ENCODE measurements at places on chromosomes 6 and 20.

GRCh38 chr6:84282550-84282949, 55.1 kb upstream of the CEP162 start:
- peak; percentile 37 for DNase-seq

GRCh38 chr6:164628302-164628931, 681.0 kb downstream of the C6orf118 start:
- DNase-seq = no peak

- DNase-seq = peak; percentile 7
These were observed 622.2 kb upstream of the MANEA start for GRCh38 chr6:94955156-94955555.

GRCh38 chr6:14456941-14457340, 339.4 kb downstream of the CD83 start:
- no peak for DNase-seq

GRCh38 chr20:61430228-61430624, 178.2 kb downstream of the CDH4 start:
- no peak for DNase-seq

GRCh38 chr6:150150821-150151646, 8.2 kb downstream of the PPP1R14C start:
- DNase-seq = no peak

DNA sequence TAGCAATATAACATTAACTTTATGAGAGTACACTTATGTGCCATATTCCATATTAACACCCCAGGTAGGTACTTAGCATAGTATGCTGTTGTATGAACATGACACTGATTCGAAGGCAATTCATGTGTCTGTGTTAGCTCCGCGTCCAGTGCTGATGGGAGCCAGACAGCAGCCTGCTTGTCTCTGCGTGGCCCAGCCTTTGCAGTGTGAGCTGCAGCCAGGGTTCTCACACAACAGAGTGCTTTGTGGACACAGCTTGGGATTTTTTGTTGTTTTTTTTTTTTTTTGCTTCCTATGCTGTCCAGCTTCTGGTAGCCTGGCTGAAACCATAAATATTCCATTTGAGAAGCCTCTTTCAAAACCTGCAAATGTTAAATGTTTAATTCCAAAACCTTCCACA, 350.9 kb downstream of the SMOC2 start:
- DNase-seq = no peak

GRCh38 chr6:26318459-26319404, 46.3 kb upstream of the BTN3A2 start:
- DNase-seq = no peak

GRCh38 chr6:163965426-163966348, 551.2 kb downstream of the QKI start:
- DNase-seq = no peak

DNA sequence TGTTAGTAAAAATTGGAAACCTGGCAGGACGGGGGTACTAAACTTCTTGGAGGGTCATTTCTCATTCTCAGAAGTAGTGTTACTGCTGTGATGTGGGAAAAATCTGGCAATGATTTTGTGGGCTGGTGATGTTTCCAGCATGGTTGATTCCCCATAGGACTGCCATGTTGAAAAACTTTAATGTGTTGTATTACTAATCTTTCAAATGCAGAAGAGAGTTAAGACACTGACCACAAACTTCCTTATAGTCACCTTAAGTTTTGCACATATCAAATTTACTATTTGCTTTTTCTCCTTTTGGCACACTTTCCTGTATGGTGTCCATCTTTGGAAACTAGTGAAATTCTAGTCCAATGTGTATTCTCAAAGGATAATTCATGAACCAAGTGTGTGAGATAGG, 236.2 kb upstream of the TAB2 start:
- DNase-seq = no peak

DNA sequence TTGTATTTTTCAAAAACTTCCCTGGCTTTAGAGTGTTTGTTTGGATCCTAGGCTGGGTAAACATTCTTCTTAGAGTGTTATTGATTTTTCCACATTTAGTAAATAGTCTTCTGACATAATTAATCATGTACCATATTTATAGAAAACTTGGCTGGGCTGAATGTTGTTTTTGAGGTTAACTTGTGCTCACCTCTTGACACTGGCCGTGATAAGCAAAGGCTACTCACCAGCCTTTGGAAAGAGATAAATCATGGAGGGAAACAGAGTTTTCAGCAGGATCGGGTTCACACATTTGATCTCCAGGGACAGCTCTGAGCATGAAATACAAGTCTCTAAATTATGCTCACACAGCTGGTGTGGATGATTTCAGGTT, 6.2 kb upstream of the CD93 start:
- DNase-seq = peak; percentile 52

- DNase-seq = peak; percentile 31
These were observed 9.0 kb upstream of the AFDN start for GRCh38 chr6:167817729-167818128.

- no peak for DNase-seq
These were observed 580.7 kb downstream of the KIF16B start for GRCh38 chr20:15992564-15992963.

GRCh38 chr6:33787346-33787953, 1.5 kb downstream of the LEMD2 start:
- no peak for DNase-seq

DNA sequence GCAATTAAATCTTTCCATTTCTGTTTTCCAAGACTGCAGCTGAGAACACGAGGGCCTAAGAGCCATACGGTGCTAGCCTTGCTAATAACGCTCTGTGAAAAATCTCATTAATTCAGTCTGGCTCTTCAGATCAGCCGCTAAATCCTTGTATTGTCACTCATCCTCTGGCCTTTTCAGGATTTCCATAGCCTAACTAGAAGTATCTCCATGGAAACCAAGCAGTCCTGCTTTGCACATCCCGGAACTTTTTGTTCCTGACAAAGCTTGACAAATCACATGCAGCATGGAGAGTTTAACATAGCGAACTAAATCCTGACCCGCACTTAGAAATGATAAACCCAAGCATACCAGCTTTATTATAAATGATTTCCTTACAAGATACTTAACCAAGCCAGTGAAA, 383.7 kb downstream of the CD83 start:
- DNase-seq = no peak

GRCh38 chr6:77633471-77633870, 19.4 kb upstream of the MEI4 start:
- no peak for DNase-seq

GRCh38 chr6:118746145-118746824, 94.9 kb upstream of the CEP85L start:
- no peak for DNase-seq

DNA sequence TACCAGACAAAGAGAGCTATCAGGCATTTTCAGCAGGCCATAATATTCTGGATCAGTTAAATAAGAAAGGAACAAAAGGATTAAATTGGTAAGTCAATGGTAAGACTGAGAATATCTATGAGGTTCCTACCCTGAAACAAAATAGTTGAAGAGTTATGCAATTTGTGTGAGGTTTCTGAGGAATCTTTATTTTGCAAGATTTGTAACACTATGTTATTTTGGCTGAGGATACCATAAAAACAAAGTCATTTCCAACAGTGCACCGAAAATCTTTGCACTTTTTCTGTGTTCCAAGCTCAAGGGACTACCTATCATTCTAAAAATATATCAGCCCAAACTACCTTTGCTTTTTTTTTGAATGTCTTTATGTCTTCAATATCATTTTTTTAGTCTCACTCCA, 383.3 kb upstream of the CITED2 start:
- no peak for DNase-seq

GRCh38 chr20:2289475-2289874, 6.3 kb upstream of the TGM3 start:
- peak; percentile 43 for DNase-seq

- DNase-seq = peak; percentile 32
These were observed 11.0 kb downstream of the SLC29A1 start for GRCh38 chr6:44234101-44235025.

GRCh38 chr20:35040646-35041045, 52.0 kb downstream of the TRPC4AP start:
- DNase-seq = no peak

- no peak for DNase-seq
These were observed 116.5 kb downstream of the TRDN start for GRCh38 chr6:123520217-123520616.

DNA sequence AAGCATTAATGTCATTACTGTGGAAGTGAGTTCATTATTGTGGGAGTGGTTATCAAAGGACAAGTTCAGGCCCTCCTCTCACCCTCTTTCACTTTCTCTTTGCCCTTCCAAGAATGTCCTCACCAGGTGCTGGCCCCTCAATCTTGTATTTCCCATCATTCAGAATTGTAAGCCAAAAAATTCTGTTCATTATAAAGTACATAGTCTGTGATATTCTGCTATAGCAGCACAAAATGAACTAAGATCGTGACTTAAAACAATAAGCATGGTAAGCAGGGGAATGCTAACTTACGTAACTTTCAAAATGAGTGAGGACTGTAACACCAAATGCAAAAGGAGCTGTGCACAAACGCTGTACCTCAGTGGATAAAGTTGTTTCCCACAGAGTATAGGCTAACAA, 515.7 kb upstream of the BTBD3 start:
- DNase-seq = no peak

DNA sequence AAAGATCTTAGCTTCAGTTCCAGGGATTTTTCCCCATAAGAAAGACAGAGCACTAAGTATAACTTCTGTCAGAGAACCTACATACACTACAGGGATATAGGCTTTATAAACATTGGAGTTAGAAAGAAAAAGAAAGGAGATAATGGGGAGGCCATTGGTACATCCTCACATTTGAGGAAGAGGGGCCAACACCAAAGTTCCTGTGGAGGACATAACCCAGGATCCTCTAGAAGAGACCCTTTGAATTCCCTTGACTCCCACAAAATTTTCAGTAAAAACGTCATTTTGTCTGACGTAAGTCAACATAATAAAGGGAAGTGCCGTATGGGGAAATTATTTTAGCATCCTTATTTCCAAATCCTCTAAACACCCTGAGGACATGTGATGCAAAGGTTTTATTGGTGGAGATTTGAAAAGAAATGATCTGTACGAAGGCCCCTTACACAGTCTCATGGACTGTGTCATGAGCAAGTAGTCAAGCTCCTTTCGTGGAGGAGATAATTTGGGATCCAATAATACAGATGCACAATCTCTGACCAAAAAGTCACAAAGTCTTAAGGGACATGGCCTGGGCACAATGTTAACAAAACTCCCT, 33.2 kb downstream of the HLA-DRA start:
- no peak for DNase-seq
